MCF 10A (cell line): ENCODE measurements at places on chromosomes 6 and 20.

DNA sequence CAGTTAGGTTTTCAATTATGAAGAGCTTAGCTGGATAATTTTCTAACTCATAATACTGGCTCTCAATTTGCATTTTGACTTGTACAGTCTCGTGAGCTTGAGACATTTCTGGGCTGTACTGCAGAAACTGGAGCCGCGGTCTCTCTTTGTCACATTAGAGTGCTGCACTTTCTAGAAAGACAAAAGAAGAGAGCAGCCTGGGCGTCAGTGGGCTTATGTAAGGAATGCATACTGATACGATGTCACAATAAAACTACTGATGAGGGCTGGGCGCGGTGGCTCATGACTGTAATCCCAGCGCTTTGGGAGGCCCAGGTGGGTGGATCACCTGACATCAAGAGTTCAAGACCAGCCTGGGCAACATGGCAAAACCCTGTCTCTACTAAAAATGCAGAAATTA lies 120.8 kb downstream of the MOXD1 start:
- DNase-seq: no peak

GRCh38 chr6:166775180-166775922 lies 148.3 kb upstream of the RPS6KA2 start:
- peak; percentile 82 for DNase-seq

GRCh38 chr6:118746145-118746824 lies 94.9 kb upstream of the CEP85L start:
- no peak for DNase-seq

DNA sequence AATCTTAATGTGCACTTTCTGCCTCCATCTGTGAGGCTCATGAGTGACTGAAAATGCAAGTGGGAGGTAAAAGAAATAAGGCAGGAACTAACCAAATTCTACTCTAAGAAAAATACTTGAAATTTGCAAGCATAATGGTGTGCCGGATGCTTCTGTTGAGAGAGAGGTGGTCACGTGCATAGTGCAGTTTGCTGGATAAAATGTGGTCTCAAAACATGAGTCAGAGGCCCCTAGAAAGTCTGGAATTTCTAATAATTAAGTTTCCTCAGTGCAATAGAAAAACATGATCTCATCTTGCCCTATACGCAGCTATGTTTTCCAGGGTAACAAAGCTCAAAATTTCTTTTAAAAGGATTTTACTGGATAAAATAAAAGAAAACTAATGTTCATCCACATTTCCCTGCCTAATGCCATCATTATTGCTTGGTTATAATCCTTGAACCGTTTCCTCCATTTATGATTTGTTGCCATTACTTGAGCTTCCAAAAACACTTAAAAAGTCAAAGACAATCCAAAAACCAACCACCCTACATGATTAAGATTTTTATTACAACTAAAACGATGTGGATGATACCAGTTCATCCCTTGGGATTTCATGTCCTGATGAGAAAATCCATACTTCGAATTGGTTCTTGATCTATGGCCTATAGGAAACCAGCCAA lies 351.7 kb upstream of the ARID1B start:
- DNase-seq: no peak

DNA sequence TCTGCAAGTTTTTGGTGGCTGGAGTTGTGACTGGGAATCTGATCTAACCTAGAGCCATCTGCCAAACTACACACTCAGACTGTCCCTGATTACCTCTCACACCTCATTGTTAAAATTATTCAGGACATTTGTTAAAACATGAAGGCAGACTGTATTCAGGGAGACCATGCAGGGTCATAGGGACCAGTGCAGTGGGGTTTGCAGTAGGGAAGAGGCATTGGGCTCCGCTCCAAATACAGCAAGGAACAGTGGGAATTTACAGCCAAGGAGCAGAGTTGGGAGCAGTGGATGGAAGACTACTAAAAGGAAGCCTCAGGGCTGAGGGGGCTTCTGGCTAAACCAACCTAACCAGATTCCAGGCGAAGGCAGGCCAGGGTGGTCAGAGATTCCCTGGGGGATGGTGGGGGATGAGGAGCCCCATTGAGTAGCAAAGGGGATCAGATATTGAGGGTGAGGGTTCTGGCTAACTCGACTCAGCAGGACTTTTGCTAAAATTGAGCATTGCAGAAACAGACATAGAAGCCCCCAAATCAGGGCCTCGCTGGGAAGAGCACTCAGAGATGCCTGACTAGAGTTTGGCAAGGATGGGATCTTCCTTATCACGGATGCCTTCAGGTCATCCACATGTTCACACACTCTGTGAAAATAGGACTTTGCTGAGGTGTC lies 172.0 kb downstream of the ZDHHC14 start:
- no peak for DNase-seq

- DNase-seq: no peak
These were observed 32.4 kb upstream of the RAB22A start for GRCh38 chr20:58277107-58277506.

DNA sequence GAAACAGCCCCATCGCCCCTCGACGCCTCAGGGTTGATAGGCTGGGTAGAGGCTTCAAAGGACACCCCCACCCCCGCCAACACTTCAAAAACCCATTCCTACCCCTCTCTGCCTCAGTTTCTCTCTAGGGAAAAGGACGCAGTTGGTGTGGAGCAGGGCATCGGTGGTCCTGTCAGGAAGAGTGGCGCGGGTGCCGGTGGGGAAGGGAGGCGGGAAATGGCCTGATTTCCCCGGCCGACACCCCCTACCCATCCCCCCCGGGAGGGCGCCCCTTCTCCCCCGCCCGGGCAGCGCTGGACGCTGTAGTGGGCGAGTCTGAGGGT lies 367 bp downstream of the NRSN2 start:
- DNase-seq: no peak

DNA sequence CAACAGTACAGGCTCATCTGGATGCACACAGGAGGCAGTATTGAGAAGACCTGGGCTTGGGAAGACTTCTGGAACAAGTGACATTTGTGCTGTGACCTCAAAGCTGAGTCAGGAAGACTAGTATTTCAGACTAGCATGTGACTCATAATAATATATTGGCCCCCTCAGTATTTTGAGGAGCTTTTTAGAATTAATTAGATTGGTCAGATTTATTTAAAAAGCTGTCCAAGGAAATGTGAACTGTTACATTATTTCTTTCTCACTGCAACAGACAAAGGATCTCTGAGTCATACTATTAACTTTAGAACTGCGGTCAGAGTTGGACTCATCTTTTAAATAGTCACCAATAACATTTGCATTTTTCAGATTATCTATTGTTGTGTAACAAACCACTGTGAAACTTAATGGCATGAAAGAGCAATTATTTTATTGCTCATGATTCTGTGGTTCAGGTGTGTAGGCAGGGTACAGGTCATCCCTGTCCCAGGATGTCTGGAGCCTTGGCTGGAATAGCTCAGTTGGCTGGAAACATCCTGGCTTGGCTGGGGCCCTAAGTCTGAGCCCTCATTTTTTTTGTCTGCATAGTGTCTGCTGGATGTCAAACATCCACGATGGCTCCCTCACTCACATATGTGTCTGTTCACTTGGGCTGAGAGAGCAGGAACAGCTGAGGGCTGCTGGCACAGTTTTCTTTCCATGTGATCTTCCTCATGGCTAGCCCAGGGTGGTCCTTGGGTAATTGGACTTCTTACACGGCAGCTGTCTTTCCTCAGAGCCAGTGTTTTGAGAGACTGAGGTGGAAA lies 46.9 kb downstream of the MAP3K4 start:
- DNase-seq: peak; percentile 81

DNA sequence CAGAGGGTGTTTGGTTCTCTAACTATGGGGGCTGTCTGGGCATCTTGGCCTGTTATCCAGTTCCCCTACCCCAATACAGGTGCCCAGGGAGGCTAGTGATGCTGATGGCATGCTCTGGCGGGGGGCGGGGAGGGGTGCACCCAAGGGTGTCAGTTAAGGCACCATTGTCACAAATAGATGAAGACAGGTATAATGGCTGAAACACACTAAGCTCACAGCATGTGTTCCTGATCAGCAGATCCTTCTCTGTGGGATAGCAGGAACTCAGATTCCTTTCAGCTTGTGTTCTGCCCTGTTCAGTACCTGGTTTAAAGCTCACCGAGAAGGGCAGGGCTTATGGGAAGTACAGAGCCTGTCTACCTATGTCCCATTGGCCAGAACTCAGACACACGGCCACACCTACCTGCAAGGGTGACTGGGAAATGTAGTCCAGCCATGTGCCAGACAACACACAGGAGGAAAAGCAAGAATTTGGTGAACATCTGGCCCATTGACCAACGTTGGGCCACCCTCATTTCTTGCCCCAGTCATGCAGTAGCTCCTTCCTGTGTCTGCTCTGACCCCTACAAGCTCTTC lies 3.4 kb upstream of the RSPO4 start:
- peak; percentile 62 for DNase-seq

- peak; percentile 90 for DNase-seq
These were observed 42.0 kb upstream of the KIF16B start for GRCh38 chr20:16615199-16615598.

DNA sequence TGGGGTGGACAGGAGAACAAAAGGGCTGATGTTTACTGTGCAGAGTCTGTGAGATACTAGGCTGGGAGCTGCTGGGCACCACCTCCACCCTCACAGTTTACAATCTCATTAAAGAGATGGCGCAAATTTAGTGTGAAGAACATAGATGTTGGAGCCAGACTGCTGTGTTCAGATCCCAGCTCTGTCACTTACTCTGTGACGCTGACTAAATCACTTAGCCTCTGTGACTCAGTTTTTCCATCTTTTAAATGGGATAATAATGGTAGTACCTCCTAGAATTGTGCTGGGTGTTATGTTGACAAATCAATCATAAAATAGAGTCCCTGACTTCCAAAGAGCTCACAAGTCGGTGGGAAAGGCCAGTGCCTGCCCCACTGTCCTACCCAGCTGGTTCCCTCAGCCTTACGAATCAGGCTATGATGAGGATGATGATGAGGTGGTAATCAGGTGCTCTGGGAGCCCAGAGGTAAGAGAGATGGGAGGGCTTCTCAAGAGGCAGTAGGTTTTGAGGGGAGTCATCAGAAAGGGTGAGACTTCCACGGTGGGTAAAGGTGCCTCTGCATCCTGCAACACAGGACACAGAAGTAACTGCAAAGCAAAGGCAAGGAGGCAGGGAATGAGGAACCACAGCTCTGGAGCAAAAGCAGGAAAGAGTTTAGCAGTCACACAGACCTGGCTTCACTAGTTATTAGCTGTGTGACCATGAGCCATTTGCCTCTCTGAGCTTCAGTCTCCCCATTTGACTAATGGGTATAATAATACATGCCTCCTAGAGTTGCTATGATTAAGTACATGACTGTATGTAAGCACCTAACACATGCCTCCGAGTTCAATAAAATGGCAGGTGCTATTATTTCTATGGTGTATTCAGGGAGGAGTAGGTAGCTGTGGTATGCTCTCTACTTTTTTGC lies 8.9 kb downstream of the FYN start:
- DNase-seq: no peak

DNA sequence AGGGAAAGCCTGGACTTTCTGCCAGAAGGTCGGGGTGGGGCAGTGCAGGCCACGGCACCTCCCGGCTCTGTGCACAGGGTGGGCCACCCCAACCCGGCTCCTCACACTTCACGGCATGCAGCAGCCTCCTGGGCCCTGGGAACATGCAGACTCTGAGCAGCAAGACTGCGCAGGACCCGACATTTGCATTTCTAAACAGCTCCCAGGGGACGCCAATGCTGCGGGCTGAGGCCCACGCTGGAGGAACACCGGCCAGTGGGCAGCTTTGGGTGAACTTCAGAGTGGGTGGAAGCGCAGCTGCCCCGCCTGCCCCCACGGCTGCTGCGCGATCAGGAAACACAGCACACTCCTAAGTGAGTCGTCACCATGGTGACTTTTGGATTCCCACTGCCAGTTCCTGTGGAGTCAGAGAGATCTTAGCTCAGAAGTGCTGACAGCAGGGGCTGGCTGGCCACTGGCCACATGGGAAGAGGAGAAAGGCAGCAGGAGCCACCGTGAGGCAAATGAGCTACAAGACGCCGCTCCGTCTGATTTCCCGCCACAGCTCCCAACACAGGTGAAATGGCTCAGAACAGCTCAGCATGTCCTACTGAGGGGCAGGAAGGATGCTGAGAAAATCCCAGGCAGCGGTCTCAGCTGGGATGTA lies 52.1 kb downstream of the RNASET2 start:
- no peak for DNase-seq

- DNase-seq: no peak
These were observed 22.2 kb downstream of the NHLRC1 start for GRCh38 chr6:18100296-18100695.

DNA sequence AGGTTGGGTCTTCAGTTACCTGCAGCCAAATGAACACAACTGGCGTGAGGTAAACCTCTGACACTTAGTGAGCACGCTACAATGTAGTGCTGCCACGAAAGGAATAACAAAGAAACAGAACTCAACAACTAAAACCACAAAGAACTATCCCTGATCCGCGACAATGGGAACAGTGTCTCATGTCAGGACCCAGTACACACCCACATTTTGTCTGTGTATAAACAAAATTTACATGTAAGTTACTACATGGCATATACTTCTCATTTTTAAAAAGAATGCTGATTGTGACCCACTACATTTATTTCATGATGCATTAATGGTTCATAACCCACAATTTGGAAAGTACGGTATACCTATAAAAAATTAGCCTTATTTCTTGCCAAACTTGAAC lies 14.1 kb downstream of the FKBP1A start:
- no peak for DNase-seq

DNA sequence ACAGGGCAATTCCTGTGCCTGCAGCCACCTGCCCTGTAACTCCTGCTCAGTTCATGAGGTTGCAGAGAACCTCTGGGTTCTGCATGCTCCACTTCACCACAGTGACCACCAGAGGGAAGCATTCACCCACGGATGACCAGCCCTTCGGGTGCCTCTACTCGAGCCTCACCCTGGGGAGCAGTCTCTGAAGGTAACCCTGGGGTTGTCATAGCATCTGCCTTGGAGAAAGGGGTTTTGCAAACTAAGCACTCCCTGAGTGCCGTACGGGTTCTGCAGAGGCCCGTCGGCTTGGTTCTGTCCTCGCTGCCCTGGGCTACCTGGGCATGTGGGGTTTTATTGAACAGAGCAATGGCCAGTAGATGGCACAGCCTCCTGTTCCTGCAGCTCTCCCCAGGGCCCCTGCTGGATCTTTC lies 10.2 kb upstream of the CST5 start:
- DNase-seq: peak; percentile 20

GRCh38 chr6:6659600-6660327 lies 71.2 kb downstream of the LY86 start:
- DNase-seq: no peak
